ENCODE measurements at places on chromosomes 16 and 17. TPM values are rescaled to one million over a fixed set of nuclear protein-coding genes. Genes with fewer than 3 reads are reported as not detected.

The NUDT16L1 gene
- total RNA-seq: 26.8 TPM

The ACSM5 gene
- not detected for total RNA-seq

The GRIN2A gene
- not detected for total RNA-seq

The SEC14L5 gene
- under 0.01 TPM for total RNA-seq

All from smooth muscle cell of the umbilical artery (primary cell).